ENCODE measurements at places on chromosomes 11 and 22. TPM values are rescaled to one million over a fixed set of nuclear protein-coding genes. Genes with fewer than 3 reads are reported as not detected.

DNA sequence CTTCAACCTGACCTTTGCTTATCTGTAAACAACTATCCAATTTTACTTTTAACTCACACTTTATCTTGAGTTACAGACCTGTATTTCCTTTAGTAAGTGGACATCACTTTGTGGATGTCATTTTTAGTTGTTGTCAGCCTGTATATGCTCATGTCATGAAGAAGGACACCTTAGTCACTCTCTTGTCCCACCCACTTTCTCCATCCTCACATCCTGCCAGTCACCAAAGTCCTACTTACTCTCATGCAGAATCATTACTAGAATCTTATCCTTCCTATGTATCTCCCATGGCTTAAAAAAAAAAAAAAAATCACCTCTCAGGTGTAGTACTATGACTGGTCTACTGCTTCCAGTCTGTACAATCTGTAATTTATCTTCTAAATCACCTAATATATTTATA, 43.3 kb downstream of the SESN3 start:
- no peak for DNase-seq

Gene LDHA
- total RNA-seq: 1,078 TPM

DNA sequence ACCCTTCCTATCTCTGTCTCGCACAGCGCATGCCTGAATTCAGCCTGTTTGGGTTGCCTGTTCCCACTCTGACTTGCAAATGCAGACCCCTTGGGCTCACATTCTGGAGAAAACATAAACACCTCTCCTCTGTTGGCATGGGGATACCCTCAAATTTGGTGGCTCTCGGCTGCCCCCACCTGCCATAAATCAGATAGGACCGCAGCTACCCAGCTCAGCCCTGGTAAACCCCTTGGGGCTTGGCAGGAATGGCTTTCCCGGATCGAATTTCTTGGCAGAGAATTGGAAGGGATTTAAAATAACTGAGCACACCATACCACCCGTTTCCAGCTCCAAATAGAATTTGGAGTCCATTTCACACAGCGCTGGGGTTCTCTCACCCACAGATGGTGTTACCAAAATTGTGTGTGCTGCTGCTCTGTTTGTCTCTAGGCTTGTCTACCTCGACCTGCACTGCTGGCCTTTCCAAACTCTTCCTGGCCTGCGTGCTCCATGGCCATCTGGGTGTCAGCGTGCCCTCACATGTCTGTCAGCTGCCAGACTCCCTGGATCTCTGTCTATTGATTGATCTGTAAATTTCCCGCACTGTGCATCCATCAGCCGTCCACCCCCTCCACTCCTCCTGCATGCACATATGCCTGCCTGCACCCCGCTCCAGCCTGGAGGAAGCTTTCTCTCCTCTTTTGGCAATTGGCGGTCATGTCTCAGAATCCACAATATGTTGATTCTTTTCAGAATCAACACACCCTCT, 134.0 kb downstream of the NTM start:
- DNase-seq: no peak

DNA sequence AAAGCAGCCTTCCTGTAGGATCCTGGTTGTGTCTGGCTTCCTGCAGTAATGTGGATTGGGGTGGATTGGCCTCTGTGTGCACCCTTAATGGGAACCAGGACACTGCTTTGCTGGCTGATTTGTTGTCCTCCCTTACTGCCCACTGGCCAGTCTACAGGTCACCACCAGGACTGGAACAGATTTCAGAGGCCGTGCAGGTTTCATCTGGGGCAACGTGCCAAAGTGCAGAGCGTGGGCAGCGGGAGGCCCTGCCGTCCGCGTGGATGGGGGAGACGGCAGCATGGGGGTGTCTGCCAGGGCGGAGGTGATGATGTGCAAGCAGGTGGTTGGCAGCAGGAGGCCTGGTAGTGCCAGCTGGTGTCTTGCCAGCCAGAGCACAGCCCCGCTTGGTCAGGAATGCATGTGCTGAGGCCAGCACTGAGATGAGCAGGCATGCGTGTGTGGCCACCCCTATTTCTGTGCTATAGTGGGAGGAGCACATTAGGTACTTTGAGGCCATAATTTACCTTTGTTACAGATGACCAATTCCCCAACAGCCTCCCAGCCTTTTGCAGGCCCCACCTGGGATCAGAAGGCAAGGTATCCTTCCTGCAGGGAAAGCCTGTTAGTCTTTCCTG, 24.3 kb downstream of the BCR start:
- no peak for DNase-seq

DNA sequence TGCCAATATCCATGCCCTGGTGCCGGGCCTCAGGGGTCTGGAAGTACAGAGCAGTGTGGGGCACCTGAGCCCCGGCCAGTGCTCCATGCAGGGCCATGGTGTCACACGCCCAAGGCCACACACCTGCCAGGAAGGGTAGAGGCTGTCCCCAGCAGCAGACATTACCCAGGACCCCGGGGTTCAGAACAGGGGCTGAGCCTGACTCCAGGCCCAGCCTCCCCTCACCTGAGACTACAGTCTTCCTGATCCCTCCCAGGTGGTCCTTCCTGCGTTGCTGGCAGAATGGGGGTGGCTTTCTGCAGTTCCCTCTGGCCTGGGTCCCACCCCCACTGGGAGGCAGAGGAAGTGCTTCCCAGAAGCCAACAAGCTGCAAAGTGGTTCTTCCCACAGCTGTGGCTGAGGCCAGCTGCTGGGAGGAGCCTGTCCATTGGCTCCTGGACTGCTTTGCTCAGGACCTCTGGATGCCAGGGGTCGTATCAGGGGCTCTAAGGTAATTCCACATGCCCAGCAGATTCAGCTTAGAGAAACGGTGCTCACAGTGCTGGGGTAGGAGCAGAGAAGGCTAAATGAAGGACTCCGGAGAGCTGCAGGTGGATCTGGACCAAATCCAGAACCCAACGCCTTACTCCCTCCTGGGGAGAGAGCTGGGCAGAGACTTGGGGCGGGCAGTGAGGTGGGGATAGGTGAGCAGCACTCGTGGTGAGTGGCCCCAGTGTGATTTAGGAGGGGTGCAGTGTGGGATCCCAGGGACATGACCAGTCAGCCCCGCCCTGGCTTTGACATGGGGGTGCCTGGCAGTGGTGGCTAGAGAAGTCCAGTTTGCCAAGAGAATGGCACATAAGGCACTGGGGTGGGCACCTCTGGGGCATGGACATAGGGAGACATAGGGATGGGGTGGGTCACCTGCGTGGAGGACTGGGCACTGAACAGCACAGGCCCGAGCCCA, 12.6 kb downstream of the TCIRG1 start:
- no peak for DNase-seq

- DNase-seq: no peak
Measured at GRCh38 chr11:114258696-114259095, 37.5 kb upstream of the NNMT start.

GRCh38 chr22:19122752-19123492, 710 bp upstream of the DGCR2 start:
- no peak for DNase-seq

- no peak for DNase-seq
Measured at GRCh38 chr11:131223198-131223991, 147.0 kb upstream of the NTM start.

DNA sequence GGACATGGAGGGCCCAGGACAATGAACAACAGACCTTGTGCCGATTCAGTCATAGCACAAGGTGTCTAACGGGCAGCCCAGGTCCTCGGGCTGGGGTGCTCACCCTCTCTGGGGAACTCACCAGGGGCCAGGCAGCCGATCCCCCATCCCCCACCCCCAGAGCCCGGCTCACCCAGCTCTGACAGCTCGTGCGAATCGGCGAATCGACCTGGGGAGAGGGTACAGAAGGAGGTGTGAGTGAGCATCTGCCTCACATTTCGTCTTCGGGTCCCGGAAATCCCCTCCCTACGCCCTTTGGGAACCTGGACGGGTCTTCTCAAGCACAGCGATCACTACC, 423 bp downstream of the PEX16 start:
- DNase-seq: no peak
